Suppressor macrophage treated with lipopolysaccharide for 1 hour (primary cell): ENCODE measurements at places on chromosomes 7 and 10.

DNA sequence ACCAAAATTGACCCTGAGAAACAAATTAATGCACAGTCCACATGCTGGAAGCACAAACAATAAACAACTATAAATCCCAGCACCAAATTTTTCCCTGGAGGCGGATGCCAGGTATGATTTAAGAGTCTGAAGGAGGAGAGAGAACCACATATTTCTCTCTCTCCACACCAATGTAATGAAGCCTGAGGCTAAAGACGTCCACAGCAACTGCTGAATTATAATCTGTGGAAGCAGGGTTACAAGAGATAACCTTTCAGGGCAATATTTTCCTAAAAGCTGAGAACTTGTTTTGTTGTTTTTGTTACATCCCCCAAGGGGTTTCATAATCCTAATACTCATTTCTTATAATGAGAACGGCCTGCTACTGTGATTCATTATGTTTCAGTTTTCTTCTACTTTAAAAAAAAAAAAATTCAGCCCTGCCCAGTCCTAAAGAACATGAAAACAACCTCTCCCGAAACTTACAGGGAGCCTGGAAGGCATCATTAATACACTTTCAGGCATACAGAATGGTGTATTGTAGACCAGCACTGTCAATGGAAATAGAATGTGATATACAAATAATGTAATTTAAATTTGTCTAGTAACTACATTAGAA lies 48.5 kb upstream of the ABLIM1 start:
- no peak for DNase-seq

GRCh38 chr10:122122493-122122892 lies 133.5 kb downstream of the TACC2 start:
- no peak for DNase-seq

DNA sequence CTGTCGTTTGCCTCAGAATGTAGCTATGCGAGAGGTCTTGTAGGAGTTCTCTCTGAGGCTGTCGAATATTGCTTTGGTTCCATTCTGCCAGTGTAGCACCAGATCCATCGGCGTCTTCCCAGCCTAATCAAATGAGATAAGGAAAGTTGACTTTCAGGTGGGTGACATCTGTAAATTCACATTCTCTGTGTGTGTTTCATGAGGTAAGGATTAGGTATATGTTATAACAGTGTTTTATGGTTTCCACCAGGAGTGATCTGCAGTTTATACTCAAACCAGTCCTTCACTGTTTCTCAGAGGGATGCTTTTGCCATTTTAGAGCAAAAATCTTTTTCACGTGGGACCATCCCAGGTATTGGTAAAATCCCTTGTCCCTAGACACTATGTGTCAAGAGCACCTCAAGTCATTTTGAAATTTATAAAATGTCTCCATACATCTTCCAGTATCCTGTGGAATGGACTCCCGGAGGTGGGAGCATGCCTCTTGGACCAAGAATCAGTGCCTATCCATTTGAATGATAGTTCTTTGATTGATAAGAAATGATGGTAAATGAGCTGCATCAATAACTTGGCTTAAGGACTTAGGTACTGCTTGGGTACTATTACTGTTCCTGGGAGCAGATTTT lies 7.9 kb downstream of the ANKRD1 start:
- no peak for DNase-seq

- no peak for DNase-seq
These were observed 29.3 kb upstream of the CRYGN start for GRCh38 chr7:151469281-151469680.
